ENCODE measurements at places on chromosomes 5 and 9.

GRCh38 chr9:16627521-16627920, 242.9 kb downstream of the BNC2 start:
- DNase-seq, result no peak

DNA sequence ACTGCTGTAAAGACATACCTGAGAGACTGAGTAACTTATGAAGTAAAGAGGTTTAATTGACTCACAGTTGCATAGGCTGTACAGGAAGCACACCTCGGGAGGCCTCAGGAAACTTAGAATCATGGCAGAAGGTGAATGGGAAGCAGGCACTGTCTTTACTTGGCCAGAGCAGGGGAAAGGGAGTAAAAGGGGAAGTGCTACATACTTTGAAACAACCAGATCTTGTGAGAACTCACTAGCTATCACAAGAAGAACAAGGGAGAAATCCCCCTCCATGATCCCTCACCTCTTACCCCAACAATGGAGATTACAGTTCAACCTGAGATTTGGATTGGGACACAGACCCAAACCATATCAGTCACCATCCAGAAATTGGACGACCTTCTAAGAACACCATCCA, 1285.8 kb upstream of the CDH9 start:
- no peak for DNase-seq

- DNase-seq, result no peak
Measured at GRCh38 chr9:118618084-118618483, 751.2 kb downstream of the BRINP1 start.

DNA sequence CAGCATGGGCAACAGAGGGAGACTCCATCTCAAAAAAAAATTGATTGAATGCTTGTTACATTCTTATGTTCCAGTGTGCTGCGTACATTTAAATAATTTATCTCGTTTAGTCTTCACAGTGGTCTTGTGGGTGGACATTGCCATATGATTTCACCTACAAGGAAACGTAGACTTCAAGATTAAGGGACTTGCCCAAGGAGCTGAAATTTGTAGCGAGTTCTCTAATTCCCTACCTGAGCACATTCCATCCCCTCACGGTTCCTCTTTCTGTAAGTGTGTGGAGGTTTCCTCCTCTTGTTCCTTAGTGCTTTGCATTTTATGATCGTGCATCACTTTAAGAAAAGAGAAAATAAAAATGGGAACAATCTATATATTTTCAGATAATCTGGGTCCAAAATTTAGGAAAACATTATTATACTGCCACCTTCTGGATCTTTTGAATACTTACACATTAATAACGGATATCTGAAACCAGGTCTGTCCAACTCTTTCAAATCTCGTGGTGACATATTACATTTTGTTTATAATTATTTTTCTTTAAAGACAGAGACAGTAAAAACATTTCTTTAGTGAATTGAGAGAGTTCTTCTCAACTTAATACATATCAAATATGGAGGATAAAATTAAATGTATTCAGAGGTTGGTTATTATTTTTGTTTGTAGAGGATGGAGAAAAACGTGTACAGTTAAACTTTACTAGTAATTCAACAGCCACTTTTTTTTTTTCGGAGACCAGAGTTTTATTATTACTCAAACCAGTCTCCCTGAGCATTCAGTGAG, 29.9 kb upstream of the C7 start:
- DNase-seq, result peak; percentile 27

DNA sequence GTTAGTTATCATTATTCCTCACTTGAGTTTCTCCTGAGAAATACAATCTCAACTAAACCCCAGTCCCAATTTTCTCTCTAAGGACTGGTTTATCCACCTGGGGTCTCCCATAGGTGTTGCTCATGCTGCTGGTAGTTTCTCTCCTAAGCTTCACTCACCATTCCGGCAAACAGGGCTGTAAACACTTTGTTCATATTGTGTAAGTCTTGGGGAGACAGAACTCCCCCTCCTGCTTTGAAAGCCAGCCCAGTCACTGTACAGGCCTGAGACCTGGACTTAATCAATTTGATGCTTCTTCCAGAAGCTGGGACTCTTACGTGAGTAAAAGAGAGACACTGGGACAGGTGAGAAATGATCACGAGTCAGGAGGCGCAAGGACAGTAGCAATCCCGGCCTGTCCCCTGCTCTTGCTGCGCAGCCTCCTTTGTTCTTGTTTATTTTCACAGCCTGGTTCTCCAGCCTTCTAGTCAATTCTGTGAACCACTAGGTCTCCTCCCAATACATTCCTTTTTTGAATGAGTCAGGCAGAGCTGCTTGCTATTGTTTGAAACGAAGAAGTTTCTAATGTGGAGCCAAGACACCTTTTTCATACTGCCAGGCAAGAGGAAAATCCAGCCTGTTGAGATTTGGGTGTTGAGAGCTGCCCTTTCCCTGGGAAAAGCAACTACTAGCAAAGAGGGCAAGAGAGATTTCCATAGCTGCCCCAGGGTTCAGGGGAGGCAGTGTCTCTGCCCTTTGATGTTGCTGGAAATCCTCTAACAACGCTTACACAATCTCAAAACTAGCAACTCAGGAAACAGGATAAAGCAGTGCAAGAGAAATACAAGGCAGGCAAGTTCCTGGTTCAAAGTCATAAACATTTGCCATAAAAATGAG, 9.2 kb upstream of the SHROOM1 start:
- DNase-seq, result peak; percentile 48

GRCh38 chr9:19999491-20000057, 210.7 kb upstream of the SLC24A2 start:
- DNase-seq, result peak; percentile 95

- DNase-seq, result no peak
Measured at GRCh38 chr5:79508354-79508753, 5.6 kb downstream of the HOMER1 start.

GRCh38 chr5:15001517-15001916, 129.9 kb upstream of the ANKH start:
- DNase-seq, result no peak

- peak; percentile 59 for DNase-seq
Measured at GRCh38 chr5:77145666-77146065, 58.6 kb upstream of the ZBED3 start.

DNA sequence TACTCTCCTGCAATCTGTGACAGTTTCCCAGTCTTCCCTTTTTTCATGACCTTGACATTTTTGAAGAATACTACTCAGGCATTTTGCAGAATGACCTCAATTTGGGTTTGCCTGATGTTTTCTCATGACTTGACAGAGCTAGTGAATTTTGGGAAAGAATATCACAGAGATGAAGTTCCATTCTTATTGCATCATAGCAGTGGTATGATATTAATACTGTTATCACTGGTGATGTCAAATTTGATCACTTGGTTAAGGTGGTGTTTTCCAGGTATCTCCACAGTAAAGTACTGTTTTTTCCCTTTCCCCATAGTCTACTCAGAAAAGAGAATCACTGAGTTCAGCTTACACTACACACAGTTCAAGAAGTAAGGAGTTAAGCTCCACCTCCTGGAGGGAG, 56.2 kb upstream of the XPA start:
- DNase-seq, result no peak

DNA sequence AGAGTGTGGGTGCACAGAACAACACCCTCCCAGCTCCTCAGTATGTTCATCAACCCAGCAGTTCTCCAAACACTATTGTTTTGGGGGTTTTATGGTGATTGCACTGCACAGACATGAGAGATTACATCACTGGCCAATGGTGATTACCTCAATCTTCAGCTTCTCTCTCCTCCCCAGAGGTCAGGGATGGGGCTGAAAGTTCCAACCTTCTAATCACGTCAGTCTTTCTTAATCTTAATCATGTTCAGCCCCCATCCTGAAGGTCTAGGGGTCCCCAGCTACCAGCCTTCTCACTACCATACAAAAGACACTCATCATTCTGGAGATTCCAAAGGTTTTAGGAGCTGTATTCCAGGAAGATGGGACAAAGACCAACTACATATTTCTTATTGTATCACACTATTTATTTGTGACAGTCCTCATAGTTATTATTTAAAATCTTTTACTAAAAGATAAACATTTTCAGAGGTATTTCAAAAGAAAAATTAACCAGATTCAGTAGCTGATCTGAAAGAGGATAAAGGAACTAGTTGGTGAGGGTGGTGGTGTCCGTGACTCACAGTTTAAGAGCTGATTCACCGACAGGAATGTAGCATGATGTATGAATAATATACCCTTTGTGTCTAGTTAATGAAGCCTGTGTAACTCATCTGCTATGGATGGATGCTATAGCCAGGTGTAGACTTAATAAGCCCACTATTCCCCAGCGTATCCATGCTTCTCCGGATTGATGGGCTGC, 35.6 kb downstream of the RASEF start:
- peak; percentile 90 for DNase-seq

GRCh38 chr5:10543585-10544040, 20.3 kb upstream of the ANKRD33B start:
- DNase-seq, result no peak

DNA sequence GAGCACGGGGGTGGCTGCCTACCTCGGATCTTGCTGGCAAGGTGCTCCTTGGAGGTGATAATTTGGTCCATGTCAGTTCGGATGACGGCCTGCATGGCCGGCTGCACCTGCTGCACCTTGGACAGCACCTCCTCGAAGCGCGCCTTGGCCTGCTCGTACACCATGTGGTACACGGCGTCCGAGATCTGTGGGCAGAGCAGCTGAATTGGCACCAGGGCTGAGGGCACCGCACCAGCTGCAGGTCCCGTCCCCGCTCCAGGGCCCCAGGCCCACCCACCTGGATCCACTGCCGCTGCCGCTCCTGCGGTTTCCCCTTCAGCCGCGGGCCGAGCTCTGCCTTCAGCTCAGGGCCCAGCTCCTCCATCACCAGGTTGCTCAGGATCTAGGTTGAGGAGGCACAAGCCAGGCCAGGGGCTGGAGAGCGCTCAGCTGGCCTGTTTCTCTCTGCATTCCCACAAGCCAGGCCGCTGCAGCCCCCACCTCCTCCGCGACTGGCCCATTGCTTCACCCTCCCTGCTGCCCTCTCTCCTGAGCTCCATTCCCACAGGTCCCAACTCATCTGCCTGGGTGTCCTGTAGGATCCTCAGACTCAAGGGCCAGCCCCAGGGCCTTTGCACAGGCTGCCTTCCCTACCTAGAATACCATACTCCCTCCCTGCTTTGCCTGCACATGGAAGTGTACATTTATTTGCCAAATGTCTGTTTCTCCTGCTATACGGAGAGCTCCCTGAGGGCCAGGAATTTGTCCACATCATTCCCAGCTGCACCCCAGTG, 65.7 kb downstream of the LRSAM1 start:
- no peak for DNase-seq

GRCh38 chr9:588981-589380, 252.5 kb upstream of the DMRT1 start:
- DNase-seq, result no peak

DNA sequence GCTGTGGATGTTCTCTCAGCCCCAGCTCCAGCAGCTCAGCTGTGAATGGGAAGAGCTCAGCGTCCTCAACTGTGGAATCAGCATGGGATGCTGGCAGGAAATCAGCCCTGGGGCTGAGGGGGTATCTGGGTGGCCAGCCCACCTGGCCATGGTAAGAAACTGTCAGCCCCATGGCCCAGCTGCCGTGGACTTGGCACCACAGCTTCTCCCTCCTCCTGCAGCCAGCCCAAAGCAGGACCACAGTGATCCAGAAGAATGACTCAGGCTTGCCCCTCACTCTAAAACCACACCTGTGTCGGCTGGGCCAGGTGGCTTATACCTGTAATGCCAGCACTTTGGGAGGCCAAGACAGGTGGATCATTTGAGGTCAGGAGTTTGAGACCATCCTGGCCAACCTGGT, 48.0 kb downstream of the SAR1B start:
- no peak for DNase-seq

GRCh38 chr5:85998656-85999055, 619.1 kb upstream of the COX7C start:
- DNase-seq, result no peak

DNA sequence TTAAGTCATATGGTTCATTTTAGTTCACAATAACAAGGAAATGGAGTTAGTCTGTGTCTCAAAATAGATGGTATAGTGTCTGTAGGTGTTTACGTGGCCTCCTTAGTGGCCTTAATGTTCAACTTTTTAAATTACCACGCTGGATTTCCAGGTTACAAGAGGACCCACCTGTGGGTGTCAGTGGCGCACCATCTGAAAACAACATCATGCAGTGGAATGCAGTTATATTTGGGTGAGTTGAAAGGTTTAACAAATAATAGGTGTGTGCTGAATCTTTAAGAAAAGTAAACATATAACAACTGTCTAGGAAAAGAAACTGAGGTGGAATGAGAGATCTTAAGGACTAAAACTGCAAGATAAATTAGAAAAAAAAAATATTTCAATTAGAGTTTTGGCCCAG, 2.9 kb downstream of the UBE2B start:
- DNase-seq, result no peak

- DNase-seq, result no peak
Measured at GRCh38 chr5:179294891-179295777, 50.1 kb downstream of the ADAMTS2 start.

DNA sequence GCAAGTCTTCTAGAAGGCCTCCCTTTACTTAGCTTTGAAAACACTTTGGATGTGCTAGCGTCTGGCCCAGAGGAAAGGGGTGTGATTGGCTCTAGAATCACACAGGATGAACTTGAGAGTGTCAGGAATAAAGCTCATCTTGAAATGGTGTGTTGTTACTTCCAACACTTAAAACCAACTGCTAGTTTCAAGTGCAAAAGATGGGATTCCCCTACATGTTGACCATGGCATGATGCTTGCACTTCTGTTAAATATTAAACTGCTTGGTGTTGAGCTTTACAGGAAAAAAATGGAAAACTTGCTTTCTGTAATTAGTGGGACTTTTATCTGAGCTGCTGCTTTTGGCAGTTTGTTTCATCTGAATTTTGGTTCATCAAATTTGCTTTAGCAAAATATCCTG, 261.1 kb downstream of the MED10 start:
- DNase-seq, result no peak

DNA sequence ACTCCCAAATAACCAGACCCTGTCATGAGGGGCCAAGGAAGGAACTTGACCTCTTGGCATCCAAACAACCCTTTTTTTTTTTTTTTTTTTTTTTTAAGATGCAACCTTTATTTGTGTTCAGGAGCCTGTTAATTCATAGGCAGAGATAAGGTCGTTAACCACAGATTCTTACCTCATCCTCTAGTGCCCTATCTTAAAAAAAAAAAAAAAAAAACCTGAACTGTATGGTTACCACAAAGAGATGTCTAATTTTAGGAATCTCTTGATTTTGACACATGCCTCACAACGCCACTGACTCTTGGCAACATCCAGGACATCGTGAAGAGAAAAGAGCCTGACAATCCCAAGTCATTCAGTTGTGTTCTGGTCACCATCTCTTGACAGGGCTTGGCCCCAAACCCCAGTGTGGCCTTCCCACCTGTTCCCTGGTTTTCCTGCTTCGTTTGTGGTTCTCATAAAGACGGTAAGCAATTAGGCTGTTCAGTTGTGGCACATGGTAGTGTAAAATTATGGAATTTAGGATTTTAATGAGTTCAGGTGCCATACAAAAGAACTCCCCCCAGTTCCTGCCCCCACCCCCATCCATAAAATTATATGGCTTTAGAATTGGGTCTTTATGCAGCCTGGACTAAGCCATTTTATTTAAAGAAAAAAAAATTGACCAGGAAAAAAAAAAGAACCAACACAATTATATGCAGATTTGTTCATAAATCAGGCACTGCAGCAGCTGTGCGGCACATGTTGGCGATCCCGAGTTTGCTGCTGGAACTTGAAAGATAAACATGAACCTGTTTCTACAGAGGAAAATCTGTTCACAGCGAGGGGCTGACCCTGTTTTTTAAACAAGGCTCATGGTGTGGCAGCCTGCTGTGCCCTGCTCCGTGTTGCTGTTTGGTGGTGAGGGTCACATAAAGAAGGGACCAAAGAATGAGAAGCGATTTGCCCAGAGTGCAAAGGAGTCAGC, 267.8 kb upstream of the CLINT1 start:
- DNase-seq, result no peak

- DNase-seq, result no peak
Measured at GRCh38 chr5:131581702-131582101, 53.3 kb downstream of the RAPGEF6 start.

Data from fibroblast of skin of right quadriceps (primary cell).